Right hindlimb (tissue), 1 donor: ENCODE measurements at places on chromosomes 11 and 22.

DNA sequence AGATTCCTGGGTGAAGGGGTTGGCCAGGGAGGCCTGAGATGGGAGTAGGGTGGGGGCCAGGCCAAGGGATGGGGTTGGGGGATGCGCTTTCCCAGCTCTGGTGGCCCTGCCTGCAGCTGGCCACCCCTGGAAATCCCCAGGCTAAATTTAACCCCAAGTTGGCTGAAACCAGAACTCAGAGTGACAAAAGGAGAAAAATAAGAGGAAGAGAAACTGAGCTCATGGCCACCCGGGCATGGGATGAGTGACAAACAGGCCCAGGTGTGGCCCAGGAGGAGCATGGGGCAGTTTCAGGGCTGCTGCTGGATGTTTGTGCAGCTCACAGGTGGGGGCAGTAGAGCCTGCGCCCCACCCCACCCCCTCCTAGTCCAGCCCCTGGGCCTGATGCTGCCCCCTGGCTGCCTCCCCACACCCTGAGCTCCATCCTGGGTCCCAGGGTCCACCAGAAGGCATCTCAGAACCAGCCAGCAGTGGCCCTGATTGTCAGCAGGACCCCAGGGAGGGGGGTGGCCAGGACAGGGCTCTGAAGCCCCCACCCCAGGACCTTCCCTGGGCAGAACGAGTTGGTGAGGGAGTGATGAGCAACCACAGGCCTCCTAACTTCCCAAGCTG lies 48.0 kb downstream of the IGLL5 start:
- no peak for DNase-seq

DNA sequence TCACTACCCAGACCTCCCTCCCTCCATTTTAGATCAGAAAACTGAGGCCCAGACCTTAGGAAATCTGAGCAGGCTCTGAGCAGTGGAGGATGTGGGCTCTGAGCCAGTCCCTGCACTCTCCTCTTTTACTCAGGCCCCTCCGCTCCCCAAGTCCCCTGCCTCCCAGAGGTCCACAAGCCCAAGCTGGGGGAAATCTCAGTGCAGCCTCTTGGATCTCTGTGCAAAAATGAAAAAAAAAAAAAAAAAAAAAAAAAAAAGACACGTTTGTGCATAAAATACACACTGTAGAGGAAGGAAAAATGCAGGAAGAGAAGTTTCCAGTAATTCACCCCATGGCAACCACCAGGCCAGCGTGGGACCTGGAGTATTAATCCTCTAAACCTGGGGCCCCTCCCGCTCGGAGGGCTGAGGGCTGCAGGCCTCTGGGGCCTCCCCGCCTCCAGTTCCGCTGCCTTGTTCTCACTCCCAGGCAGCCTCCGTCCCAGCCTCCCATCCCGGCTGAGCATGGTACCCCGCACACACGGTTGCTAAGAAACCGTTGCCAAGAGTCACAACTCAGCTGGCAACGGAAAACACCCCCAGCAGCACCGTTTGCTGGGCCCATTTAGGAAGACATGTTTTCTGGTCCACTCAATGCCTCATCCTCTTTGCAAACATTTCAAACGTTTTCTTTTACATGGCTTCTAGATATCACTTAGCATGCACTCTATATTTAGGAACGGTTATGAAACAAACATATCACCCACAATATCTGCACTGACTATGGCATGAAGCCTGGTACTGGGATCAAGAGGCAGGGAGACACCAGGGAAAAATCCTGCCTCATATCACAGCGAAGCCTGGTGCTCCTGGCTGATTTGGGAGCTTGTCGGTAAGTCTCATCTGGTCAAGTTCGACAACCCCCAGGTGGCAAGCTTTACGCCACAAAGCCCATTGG lies 227.5 kb downstream of the CTTN start:
- peak; percentile 55 for DNase-seq

DNA sequence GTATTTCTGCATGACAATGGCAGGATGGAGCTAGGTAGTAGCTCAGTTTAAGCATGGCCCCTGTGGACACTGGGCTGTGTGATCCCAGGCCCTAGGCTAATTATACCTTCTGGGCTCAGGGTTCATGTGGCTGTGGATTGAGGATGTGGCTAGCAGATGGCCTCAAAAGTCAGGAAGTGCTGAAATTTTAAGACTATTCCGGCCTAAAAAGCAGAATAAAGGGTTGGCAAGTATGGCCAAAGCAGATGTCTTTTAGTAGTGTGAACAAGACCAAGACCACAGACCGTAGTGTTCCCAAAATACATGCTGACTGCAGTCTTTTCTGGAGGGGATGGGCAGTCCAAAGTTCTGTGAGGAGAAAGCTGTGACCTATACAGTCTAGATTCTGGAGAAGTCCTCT lies 115.7 kb upstream of the RAG2 start:
- peak; percentile 27 for DNase-seq

DNA sequence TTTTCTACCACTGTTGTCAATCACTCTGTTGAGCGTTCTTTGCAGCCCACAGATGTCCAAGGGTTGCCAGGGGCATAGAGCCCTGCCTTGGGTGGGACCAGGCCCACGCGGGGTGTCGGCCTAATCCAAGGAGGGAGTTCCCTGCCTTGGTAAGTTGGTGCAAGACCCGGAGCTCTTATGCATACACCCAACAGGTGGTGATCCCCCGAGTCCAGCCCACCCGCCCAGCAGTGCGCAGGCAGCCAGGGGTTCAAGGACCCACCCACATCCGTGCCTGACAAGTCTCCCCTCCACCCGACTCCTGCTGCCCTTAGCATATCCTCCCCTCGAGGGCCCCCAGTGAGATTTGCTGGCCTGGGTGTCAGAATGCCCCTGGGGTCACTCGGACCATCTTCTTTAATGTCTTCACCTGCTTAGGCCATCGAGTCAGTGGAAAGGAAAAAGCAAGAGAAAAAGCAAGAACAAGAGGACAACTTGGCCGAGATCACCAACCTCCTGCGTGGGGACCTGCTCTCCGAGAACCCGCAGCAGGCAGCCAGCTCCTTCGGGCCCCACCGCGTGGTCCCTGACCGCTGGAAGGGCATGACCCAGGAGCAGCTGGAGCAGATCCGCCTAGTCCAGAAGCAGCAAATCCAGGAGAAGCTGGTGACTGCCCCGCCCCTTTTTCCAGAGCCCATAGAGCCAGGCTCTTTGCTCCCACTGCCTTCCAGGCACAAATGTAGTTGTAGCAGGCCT lies 12.2 kb downstream of the RIBC2 start:
- no peak for DNase-seq

GRCh38 chr11:60910711-60911380 lies 3.1 kb upstream of the TMEM109 start:
- no peak for DNase-seq

DNA sequence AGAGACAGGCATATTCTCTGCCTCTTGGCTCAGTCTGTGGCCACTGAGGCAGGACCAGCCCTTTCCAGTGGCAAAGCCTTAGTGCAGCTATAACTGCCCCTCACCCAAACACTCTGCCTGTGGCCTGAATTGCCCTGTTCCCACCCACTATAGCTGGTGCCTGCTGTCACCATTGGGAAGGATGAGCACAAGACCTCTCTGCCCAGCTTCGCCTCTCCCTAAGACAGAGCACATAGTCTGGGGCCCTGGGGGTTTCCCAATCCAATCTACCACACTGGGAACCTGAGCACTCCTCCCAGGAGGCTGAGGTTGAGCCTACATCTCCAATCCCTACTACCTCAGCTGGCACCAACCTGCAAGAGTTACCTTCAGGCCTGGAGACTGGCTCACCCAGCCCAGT lies 670.4 kb downstream of the JRKL start:
- no peak for DNase-seq

- DNase-seq, result peak; percentile 84
These were observed 195.3 kb downstream of the BRD1 start for GRCh38 chr22:49632199-49633009.

GRCh38 chr22:26050079-26050478 lies 119.2 kb upstream of the SEZ6L start:
- DNase-seq, result no peak

DNA sequence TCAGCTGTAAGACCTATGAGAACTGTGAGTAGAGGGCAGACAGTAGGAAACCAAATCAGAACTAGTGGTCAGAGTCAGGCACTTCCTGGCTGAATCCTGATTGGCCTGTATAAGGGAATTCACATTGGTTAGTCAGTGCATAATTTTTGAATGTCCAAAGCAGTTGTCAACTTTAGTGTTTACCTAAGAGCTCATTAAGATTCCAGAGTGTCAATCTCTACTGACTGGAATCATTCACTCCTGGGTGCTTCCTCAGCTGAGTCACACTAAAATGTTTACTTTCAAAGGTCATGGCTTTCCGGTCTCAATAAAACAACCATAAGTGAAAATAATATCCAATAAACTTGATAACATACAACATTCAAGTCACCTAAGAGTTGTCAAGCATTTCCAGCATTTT lies 306.1 kb downstream of the C11orf87 start:
- no peak for DNase-seq

- DNase-seq, result no peak
These were observed 73.0 kb downstream of the RSF1 start for GRCh38 chr11:77747381-77747969.

GRCh38 chr11:130773244-130773820 lies 142.9 kb downstream of the SNX19 start:
- DNase-seq, result no peak

DNA sequence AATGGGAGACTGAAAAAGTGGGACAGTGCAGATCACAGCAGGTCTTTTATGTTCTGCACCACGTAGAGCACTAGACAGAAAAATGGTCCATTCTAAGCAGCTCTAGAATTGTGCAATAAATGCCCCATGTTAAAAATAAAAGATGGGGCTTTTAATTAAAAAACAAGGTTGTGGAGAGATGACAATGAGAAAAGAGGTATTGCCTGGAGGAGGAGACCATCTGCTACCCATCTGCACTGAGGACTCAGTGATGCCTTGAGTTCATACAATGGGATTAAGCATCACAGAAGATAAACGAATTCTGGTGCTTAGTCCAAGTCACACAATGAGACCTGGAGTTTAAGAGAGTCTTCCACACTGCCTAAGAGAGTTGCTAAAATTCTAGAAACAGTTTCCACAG lies 73.6 kb downstream of the PAK1 start:
- no peak for DNase-seq

- DNase-seq, result peak; percentile 61
These were observed 679 bp downstream of the TUG1 start for GRCh38 chr22:30969532-30970355.

GRCh38 chr22:38403812-38404211 lies 51.2 kb downstream of the KCNJ4 start:
- DNase-seq, result no peak

DNA sequence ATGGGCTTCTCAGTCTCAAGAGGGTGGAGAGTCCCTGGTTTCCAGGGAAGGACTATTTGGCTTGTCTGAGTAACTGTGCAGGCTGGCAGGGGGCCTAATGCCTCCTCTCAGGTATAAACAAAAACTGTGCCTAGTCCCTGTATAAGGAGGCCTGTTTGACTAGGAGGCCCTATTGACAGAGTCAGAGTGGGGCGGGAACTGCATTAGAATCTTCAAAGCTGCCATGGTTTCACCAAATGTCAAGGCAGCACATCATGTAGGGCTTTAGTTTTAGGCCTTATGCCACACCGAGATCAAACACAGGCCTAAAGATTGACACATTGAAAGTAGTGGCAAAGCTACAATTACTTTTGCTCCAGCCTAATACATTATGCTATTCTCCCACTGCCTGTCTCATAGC lies 611.5 kb upstream of the B3GAT1 start:
- no peak for DNase-seq

DNA sequence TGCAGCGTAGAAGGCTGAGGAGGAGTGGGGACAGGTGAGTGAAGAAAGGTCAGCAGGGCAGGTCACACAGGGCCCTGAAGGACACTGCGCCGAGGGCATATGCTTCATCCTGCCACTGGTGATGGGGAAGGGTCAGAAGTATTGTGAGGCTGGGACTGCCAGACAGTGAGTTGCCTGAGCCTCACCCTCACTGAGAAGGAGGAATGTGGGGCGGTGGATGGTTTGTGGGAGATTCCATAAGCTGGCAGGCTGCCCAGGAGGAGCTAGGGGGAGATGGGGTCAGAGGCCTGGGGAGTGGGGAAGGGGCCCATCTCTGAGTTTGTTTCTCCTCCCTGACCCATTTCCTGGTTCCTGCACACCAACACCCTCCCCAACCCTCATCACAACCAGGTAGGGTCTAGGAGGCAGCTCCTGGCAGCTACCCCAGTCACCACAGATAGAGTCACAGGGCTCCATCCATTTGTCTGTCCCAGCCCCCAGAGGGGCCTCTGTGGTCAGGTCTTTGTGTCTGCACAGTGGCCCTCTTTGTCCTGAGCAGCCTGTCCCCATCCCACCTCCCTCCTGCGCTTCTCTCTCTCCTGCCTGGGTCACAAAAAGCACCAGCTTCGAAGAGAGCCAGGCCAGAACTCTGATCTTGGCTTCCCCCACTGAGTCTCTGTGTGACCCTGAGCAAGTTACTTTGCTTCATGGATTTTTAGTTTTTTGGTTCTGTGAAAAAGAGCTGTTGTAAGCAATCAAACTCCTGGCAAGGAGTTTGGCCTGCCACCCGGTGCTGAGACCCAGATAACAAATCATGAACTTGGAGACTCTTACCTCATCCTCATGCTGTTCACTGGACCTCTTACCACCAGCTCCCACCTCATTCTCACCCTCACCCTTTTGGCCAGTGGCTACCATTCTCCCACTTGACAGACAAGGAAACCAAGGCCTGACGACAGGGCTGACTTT lies 4.6 kb upstream of the P2RY2 start:
- DNase-seq, result no peak

GRCh38 chr11:63445720-63446119 lies 45.2 kb downstream of the PLAAT5 start:
- DNase-seq, result no peak

DNA sequence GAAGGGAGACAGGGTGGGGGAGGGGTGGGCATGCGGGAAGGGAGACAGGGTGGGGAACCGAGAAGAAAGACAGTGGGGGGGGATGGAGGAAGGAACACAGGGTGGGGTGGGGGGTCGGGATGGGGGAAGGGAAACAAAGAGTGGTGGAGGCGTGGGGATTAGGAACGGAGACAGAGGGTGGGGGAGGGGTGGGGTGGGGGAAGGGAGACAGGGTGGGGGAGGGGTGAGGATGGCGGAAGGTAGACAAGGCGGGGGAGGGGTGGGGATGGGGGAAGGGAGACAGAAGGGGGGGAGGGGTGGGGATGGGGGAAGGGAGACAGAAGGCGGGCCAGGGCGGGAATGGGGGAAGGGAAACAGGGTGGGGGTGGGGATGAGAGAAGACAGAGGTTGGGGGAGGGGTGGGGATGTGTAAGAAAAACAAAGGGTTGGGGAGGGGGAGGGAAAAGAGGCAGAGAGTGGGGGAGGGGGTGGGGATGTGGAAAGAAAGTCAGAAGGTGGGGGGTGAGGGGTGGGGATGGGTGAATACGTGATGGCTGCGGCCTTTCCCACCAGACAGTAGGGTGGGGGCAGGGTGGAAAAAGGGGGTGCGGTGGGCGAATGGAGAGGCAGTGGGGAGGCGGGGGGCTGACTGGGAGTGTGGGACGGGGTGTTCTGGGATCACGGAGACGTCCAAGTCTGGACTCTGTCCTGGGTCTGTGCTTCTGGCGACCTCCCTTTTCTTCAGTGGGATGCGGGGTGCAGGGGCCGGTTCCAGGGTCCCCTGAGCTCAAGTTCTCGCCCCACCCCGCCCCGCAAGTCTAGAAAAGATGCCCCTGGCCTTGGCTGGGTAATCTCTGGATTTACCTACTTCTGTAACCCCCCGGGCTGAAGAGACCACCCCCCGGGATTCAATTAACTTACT lies 744 bp downstream of the PRAME start:
- no peak for DNase-seq
